ENCODE measurements at places on chromosomes 5 and 9.

DNA sequence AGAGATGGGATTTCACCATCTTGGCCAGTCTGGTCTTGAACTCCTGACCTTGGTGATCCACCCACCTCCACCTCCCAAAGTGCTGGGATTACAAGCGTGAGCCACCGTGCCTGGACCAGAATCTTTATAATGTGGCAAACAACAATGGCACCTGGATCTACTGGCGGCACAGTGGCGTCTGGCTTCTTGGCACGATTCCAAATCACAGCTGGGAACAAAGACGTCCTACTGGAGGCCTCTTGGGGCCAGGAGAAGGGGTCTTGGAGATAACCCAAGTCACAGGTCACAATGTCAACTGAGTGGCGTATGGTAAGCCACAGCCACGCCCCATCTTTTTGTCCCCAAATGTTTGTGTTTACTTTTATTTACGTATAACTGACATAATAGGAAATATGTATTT, 77.8 kb upstream of the RAPGEF1 start:
- DNase-seq, result no peak

- DNase-seq, result peak; percentile 47
These were observed 1.3 kb downstream of the MOB3B start for GRCh38 chr9:27528076-27528885.

DNA sequence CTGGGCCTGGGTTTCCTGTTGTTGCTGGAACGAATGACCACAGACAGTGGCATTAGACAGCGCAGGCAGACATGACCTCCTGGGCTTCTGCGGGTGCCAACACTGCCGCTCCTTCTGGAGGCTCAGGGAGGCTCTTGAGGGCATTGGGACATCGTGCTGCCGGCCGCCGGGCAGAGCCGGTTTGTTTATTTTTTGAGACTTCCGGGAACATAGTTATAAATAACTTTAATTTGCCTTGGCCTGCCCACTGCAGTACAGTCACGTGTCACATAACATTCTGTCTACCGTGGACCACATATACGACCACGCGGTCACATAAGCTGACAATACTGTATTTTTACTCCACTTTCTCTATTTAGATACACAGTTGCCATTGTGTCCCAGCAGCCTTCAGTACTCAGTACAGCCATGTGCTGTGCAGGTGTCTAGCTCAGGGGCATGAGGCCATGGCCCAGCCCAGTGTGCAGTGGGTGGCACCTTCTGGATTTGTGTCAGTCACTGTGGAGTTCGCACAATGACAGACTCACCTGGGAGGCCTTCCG, 8.2 kb upstream of the TOR4A start:
- DNase-seq, result no peak

GRCh38 chr5:138440159-138441073, 1.6 kb downstream of the REEP2 start:
- DNase-seq, result no peak

GRCh38 chr5:177427211-177427822, 841 bp downstream of the GRK6 start:
- DNase-seq, result peak; percentile 50

- no peak for DNase-seq
These were observed 142.9 kb downstream of the OSTF1 start for GRCh38 chr9:75231167-75231566.

DNA sequence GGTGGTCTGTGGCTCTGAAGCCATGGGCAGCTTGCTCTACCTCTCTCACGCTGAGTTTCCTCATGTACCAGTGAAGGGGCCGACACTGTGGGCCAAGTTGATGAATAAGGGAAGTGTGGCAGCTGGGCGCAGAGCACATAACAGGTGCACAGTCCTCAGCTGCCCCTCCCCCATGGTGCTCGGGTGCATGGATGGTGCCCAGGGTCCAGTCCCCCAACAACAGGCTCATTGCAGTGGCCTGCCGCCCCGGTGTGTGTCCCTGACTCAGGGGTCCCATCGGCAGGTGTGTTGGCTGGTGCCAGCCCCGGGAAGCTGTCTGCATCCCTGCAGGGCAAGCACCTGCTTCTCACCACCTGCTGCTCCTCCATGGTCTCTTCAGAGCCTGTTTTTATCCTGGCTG, 36.6 kb downstream of the COL5A1 start:
- no peak for DNase-seq

DNA sequence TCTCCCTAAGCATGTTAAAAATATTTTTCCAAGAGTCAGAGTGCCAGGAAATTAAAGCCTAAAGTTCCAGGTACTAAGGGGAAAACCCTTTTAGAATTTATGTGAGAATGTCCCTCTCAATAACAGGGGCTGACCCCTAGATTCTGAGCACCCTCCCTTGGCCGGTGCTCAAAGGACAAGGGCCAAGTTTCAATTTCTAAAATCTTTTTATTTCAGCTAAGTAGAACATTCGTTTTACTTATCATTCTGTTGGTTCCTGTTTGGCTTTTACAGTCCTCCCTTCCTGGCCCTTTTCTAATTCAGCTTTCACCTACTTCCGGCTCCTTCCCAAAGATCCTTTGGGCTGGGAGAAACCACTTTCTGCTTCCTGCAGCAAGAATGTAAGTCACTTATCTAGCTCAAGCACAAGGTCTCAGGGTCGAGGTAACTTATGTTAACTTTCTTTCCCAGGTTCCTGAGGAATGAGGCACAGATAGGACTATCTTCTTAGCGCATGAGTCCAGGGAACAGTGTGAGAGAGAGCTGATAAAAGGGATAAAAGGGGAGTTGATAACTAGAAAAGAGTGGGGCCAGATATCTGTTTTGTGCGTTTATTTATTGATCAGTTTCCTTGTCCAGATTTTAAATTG, 34.6 kb upstream of the F2RL2 start:
- DNase-seq, result no peak

DNA sequence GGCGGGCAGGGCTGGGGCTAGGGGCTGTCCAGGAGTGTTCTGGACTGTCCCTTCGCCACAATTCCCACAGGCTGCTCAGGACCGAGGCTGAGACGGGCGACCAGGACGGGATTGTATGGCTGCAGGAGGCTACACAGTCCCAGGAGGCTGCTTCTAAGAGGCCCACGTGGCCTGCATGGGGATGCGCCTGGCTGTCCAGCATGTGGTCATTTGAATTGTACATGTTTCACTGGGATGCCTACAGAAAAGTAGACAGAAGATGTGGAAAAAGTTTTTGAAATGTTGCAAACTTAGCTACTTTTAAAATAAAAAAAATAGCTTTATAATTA, 32.6 kb upstream of the SPTLC1 start:
- no peak for DNase-seq

DNA sequence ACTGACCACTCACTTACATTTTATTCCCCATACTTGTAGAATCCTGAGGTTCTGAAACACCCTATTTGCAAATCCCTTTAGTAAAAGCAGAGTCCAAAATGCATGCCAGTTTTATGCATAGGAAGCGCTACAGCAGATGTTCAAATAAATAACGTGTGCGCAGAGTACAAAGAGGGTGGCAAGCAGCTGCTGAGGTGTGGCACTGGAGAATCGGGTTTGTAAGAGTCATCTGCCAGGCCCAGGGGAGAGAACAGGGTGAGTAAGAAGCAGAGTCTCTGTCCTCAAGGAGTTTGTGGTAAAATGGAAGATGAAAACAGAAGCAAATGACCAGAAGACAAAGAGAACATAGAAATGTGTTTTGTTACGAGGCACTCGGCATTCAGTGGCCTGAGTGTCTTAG, 288.8 kb downstream of the GLIS3 start:
- DNase-seq, result peak; percentile 36

GRCh38 chr5:40374853-40375252, 304.9 kb upstream of the PTGER4 start:
- DNase-seq, result no peak

GRCh38 chr9:129640871-129641749, 841 bp downstream of the ASB6 start:
- DNase-seq, result no peak

DNA sequence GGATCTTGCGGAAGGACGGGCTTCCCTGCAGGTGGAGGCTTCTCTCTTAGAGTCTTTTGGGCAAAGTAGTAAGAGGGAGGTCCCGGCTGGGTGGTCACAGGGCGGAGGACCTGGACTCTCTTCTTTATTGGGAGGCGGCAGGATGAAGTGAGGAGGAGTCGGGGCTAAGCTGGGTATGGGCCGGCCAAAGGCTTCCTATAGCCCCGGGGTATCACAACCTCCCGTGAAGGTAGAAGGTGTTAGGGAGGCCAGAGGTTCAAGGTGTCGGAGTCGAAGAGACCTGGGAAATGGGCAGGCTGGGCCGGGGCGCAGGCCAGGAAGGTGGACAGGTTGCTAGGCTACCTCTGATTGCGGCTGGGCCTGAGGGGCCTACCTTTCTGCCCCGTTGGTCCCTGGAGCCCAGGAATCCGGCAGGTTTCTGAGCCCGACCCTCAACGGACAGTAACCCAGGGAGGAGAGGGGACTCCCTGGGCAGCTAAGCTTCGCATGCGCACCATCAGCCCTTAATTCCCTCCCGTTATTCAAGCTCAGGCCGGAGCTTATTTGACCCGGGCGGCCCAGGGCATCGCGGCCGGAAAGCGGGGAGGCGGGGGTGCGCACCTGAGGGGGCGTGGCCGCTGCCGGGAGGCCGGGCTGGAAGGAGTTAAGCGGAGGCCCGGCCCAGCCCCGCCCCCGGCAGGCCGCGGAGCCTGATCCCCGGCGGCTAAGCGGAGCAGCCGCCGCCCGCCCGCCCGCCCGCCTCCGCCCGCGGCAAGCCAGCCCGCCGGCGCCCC, at the start of gene TESK1:
TSS of gene TESK1 (plus strand) at position 685 of the 773 bp plus-strand sequence. CDS start 358 bp downstream, outside the sequence.
- peak; percentile 64 for DNase-seq

DNA sequence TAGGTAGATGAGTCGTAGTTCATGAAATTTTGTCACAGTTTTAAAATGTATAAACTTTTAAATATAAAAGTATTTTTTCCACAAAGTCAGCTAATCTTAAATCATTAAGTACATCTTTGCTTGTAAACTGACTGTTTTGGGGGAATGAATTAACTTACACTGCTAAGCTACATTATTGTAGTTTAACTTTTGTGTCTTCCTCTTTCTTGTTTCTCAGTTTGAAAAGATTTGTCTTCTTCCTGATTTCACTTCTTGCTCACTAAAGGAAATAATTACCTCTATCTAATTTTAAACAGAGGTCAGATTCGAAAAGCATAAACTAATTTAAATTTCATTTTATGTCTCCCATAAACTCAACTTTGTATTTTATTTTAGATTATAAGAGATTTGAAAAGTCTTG, 5.7 kb downstream of the NIPSNAP3B start:
- no peak for DNase-seq

DNA sequence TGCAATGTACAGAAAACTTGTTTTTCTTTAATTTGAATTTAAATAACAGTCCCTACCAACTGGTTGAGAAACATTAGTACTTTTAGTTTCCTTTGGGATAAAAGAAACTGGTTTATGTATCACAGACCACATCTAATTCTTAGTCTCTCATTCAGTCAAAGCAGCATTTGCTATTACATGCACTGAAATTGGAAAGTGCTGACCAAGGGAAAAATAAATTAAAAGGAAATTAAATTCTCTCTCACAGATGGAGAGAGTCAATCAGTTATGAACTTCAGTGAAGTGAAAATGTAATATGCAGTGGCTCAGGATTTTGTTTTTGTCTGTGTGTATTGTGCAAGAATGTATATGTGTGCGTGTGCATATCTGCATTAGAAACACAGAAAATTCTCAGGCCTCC, 121.7 kb downstream of the TUSC1 start:
- DNase-seq, result no peak

DNA sequence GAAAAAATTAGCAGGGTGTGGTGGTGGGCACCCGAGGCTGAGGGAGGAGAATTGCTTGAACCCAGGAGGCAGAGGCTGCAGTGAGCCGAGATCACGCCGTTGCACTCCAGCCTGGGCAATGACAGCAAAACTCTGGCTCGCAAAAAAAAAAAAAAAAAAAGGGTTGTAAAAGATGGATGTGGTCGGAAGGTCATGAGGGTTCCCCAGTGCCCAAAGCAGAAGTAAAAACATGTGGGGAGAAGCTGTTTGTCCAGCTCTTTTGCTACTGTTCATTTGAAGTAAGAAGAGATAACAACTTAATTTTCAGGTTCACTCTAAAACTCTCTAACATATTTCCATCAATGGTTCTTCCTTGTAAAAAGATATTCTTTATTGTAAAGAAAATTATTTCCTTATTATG, 57.1 kb upstream of the GOLPH3 start:
- no peak for DNase-seq

- no peak for DNase-seq
These were observed 320.9 kb upstream of the KLF4 start for GRCh38 chr9:107810461-107810961.

DNA sequence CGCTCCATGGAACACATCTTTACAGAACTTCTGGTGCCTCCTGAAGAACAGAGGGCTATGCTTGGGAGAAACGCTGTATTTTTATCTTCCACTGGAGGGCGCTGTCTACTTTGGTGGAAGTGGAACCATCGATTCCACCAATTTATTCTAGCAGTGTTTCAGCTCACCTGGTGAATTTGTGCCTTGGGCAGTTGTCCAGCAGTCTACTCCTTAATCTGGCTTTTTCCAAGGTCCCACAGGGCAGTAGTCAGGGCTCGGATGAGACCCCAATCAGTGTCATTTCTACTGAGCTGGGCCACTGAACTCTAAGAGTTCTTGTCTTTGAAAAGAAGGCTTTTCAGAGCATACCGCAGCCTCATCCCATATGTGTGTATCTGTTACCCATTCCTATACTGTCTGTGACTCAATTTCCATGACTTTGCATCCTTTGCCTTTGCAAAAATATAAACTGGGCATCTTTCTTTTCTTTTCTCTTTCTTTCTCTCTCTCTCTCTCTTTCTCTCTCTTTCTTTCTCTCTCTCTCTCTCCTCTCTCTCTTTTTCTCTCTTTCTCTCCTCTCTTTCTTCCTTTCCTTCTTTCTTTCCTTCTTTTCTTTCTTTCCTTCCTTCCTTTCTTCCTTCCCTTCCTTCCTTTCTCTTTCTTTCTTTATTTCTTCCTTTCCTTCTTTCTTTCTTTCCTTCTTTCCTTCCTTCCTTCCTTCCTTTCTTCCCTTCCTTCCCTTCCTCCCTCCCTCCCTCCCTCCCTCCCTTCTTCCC, 138.4 kb upstream of the ZNF618 start:
- peak; percentile 53 for DNase-seq

DNA sequence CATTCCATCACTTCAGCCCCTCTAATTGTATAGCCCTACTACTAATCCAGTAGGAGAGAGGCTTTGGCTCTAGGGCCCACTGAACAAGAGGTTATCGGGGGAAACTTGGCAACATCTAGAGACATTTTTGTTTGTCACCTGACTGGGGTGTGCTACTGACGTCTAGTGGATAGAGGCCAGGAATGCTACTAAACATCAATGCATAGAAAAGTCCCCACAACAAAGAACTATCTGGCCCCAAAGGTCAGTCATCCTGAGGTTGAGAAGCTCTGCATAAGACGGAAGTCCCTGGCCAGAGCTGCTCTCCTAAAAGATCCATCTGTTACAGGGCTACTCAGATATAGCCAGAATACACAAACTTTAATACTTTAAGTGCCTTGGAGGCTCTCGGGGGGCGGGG, 570.6 kb upstream of the KLF4 start:
- no peak for DNase-seq

GRCh38 chr5:175202463-175203068, 241.4 kb downstream of the DRD1 start:
- DNase-seq, result no peak

Data from NCI-H526 (cell line).